NCI-H748 treated with DMSO at 0.1 percent for 48 hours (cell line): ENCODE measurements at places on chromosomes 6 and 20.

DNA sequence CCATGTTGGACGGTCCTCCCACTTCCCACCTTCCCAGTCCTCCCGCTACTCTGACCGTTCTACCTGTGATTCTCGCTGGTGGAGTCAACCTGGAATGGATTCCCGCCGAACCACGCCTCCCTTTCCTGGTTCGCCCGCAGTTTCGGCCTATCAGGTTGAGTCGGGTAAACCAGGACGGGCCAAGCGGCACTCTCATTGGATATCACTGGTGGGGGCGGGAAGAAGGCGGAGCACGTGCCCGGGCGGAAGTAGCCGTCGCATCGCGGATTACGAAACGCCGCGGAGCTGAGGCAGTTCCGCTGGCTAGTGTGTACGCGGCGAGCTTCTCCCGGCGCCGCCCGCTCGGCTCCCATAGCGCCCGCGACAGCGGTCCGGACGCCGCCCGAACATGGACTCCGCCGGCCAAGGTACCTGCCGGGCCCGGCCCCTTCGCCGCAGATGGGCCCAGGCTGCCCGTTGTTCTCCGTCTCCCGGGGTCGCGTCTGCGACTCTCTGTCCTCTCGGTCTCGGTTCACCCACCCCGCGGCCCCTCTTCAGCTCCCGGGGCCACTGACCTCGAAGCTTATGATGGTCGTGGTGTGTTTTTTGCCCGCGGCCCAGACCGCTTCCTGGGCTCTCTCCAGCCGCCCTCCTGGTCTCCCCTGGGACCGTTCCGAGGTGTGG lies at the start of gene TPD52L2:
TPD52L2 (plus strand) TSS at position 293 of the 663 bp plus-strand sequence; CDS start at position 389, 96 bp downstream.
- peak; percentile 94 for DNase-seq

DNA sequence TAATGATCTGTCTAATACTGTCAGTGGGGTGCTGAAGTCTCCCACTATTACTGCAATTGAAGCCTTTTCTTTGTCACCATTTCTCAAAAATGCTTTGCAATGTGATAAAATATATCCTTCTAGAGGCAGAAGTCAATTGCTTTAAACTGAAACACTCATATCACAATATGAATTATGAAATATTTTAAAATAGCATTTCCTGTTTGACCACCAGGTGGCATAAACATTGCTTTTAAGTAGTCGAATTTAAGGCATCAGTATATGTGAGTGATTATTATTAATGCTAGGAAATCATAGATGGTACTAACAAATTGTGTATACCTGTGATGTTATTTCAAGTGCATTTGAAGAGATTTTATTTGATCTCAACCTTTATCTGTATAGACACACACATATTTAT lies 87.5 kb downstream of the MEI4 start:
- DNase-seq: no peak

GRCh38 chr6:56570413-56571359 lies 72.0 kb downstream of the DST start:
- peak; percentile 70 for DNase-seq

DNA sequence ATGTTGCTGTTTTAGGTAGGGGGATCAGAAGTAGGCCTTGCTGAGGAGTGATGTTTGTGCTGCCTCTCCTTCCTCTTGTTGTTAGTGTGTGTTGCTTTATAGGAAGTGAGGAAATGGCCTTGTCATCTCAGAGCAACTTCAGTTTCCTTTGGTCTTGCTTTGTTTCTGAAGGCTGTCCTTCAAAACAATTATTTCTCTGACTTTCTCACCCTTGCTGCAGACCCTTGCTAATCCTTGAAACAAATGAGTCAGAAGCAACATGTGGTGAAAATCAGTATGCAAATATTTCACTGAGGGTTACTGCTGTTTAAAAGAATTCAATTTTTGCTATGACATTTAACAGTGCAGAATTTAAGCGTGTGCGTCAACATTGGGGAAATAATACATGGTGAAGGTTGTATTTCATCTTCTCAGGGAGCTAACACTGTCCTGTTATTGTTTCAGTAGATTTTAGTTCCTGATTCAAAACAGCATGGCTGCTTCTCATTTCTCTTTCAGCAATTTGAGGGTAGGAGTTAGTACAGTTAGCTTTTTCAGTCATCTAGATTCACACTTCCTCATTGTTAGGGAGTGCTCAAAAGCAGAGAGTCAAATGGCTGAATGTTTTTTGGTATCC lies 13.8 kb downstream of the RNF144B start:
- DNase-seq: no peak

DNA sequence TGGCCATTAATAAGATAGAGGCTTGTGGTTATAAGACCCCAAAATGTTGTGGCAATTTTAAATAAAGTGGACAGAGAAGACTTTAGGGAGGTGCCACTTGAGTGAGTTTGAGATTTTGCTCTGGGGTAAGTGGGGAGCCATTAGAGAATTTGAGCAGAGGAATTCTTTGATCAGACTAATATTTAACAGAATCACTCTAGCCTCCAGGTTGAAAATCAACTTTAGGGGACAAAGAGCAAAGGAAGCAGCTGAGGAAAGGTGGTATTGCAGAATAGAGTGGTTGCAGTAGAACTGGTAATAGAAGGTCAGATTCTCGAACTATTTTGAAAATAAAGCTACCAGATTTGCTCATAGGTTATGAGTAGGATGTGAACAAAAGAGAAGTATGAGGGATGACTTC lies 50.7 kb upstream of the RNF146 start:
- DNase-seq: no peak

DNA sequence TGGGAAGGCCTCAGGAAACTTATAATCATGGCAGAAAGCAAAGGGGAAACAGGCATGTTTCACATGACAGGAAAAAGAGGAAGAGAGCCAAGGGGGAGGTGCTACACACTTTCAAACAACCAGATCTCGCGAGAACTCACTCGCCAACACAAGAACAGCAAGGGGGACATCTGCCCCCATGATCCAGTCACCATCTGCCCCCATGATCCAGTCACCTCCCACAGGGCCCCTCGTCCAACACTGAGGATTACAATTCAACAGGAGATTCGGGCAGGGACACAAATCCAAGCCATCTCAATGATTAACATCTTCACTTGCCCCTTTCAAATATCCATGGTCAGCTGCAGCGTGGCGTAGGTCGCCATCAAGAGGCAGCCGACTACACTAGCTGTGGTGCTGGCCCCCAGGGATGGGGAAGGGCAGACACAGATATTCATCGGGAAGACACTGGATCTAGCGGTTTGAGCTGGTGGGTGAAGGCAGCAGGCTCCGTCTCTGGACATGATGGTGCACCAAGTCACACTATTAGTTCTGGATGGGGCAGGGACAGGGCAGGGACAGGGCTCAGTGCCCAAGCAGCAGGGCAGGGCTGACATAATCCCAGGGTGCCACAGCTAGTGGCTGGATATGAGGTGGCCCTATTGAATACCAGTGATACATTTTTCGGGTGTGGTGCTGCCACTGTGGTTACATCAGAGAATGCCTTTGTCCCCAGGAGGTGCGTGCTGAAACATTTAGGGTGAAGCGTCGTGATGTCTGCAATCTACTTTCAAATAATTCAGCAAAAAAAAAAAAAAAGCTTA lies 31.6 kb downstream of the TUBB2B start:
- peak; percentile 93 for DNase-seq

DNA sequence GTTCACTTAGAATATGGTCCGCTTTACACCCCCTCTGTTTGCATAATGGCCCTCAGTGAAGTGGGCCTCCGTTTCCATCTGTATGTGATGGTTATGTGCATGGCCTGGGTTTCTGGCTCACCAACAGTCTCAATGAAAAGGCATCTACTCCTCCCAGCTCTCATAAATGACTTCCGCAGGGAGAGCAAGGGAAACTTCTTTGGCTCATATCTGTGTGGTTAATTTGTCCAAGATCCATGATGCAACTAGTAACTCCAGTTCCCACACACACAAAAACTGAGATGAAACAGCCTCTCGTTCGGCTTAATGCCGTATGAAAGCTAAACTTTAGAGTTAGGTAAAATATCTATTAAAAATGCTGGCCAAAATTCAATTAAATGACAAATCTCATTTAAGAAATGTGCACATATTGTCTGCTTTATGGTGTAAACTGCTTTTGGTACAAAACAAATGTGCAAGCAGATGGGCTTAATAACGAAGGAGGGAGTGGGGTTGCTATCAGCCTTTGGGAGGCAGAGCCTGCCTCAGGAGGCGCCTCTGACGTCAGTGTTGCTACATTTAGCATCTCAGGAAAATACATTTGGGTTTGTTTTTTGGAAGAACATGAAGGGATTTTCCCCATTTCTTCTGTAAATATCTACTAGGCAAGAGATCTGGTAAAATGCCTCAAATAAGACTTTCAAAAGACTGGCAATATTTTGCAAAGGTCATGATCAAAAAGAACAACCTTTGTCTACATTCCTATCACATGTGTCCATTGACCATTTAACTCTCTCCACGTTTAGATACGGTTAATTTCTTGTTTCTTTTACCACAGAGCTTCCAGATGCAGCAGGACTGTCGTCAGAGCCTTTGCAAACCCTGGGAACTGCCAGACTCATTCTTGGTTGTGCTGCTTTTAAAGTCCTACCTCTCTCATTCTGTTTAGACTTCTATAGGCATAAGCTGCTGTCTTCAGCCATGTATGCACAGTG lies 96.8 kb downstream of the ARMC2 start:
- no peak for DNase-seq

DNA sequence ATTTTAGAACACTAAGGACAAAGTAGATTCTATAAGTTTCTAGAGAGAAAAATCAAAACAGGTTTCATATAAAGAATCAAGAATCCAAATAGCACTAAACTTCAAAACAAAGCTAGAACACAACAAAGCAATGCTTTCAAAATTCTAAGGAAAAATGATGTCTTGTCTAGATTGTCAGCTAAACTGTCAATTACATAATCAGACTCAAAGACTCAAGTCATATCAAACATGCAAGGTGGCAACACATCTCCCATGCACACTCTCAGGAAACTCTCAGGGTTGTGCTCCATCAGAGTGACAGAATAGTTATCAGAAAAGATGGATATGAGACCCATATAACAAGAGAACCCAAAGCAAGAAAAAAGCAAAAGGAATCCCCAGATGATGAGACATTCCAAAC lies 23.9 kb downstream of the HACE1 start:
- DNase-seq: no peak

DNA sequence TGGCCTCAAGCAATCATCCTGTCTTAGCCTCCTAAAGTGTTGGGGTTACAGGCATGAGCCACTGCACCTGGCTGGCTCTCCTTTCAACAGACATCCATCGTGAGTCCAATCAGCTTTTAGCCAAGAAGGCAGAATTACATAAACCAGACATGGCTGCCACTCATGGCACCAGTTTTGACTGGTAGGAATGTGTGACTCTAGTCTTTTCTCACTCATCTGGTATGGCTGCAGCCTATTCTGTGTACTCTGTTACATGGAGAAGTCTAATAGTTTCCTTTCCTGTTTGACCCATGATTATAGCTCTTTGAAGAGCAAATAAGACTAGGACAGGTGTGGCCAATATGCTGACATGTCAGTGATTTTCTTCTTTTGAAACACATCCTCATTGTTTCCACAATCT lies 27.0 kb upstream of the RNF144B start:
- peak; percentile 11 for DNase-seq

DNA sequence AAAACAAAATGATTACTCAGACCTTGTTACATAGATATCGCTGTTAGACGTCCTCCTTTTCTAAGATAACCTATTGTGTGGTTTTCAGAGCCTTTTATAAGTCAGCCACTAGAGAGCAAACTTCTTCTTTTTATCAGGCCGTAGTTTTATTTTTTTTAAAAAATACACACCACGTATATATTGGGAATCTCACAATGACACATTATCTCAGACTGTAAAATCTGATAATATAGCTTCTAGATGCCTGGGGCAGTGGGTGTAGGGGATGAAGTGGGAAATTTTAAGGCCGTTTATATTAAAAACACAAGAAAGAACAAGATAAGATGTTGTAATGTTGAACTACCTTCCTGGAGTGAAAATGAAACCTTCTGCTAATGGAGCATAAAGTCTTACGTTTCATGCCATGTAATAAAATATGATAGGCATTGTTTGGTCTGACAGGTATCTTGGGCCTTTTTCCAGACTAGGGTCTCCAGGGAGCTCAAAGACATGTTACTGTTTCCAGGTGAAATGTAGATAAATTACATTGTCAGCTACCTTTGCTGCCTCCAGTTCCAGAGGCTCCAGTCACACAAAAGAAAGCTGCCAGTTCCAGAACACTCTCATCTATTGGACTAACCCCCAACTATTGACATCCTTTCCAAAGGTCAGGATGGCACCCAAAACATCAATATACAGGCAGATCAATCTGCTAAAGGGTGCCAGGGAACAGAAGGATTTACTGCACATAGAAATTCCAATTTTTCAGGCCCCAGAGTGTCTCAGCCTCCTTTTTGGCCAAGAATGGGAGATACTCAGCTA lies 130.2 kb upstream of the AKIRIN2 start:
- DNase-seq: no peak

DNA sequence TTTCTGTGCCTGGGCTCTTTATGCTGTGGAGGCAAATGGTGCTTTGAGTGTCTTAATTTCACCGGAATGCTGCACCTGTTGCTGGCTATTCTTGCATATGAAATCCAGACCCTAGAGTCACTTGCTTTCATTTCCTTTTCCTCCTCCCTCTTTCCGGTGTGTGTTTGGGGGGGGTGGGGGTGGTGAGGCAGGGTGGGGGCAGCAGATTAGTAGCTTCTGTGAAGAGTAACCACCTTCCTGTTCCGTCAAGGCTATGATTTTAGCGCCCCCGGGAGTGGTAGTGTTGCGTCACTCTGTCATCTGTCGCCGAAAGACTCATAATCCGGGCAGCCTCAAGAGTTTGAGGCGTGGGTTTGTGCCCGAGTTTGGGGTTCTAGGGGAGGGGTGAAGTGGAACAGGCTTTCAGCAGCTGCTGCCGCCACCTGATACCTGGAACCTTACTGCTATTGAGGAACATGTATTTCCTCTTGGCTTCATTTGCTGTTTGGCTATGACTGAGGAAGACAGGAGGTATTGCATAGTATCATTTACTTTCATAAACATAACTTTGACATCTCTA lies 49.1 kb downstream of the UTRN start:
- DNase-seq: no peak

GRCh38 chr6:85390775-85391174 lies 59.1 kb upstream of the NT5E start:
- DNase-seq: no peak
